ENCODE measurements at places on chromosomes 11 and 22. TPM values are rescaled to one million over a fixed set of nuclear protein-coding genes. Genes with fewer than 3 reads are reported as not detected.

DNA sequence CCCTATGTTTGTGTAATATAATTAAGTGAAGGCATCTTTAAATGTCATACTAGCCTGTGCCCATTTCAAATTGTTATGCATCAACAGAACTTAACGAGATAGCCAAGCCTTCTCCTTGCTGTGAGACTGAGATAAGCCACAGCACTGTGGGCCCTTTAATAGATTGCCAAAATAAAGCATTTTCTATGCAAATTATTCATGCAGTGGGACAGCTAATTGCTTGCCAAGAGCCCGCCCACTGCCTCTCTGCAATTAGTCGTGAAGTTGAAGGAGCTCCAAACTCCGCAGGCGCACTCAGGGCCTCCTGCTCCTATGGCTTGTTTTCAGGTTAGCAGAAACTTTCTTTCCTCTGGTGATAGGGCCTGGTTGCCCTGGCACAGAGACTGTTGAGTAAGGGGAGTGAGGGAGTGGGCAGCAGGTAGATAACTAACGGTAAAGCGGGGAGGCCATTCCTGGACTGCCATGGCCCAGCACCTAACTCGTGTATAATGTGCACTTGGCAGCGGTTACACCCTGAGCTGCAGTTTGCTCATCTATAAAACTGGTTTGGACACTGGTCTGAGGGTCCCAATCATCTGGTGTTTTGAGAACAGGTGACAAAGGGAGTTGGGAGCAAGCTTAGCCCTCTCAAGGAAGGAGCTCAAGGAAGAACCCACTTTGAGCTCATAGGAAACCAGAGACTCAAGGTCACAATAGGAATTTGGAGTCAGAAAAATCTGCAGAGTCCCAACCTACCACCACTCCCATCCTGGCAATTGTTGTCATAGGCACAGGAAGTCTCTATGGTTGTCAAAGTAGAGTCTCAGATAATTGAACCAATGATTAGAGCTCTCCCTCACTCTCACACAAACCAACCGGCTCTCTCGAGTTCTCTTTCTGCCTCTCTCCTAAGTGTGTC lies 33.9 kb upstream of the RIC3 start:
- no peak for DNase-seq

- peak; percentile 44 for DNase-seq
Observed at GRCh38 chr11:69157156-69157821, 1.6 kb downstream of the SMIM38 start.

OTOG gene
- not detected for total RNA-seq

DNA sequence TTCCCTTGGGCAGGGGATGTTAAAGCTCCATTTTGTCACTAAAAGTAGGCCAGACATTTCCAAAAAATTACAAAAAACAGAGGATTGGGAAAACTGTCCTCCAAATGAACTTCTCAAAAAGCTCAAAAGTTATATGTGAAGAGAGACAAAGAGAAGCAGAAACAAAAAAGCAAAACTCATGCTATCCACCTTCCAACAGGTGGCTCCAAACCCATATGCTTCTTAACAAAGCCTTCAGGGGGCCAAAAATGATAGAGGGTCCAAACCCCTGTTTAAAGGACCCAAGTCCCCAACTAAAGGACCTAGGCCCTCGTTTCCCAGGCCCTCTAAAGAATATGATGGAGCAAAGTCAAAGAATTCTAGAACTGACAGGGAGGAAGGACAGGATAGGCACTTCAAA lies 146.7 kb downstream of the AASDHPPT start:
- DNase-seq = no peak

RIMBP3C gene
- total RNA-seq = 0.63 TPM

- no peak for DNase-seq
Observed at GRCh38 chr11:45501392-45502225, 163.8 kb downstream of the CHST1 start.

DGCR6L gene
- 58.2 TPM for total RNA-seq

DNA sequence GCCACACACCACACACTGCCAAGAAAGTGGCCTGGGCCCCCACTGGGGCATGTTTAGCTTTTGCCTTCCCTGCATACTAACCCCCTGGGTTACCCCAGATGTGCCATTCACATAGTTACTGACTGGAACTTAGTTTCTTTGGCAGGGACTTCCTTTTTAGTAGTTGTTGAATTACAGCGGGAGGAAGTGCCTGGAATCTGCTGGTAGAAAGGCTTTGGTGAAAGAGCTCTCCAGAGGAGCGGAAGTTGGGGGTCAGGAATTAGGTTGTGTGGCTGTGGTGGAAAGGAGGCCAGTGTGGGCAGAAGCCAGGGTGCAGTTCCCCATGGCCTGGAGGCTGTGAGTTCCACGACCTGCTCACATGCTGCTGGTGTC lies 69.0 kb downstream of the MED15 start:
- DNase-seq = no peak

GRCh38 chr11:118212131-118212725 lies 12.6 kb downstream of the JAML start:
- DNase-seq = no peak

APOL5 gene
- not detected for total RNA-seq

DNA sequence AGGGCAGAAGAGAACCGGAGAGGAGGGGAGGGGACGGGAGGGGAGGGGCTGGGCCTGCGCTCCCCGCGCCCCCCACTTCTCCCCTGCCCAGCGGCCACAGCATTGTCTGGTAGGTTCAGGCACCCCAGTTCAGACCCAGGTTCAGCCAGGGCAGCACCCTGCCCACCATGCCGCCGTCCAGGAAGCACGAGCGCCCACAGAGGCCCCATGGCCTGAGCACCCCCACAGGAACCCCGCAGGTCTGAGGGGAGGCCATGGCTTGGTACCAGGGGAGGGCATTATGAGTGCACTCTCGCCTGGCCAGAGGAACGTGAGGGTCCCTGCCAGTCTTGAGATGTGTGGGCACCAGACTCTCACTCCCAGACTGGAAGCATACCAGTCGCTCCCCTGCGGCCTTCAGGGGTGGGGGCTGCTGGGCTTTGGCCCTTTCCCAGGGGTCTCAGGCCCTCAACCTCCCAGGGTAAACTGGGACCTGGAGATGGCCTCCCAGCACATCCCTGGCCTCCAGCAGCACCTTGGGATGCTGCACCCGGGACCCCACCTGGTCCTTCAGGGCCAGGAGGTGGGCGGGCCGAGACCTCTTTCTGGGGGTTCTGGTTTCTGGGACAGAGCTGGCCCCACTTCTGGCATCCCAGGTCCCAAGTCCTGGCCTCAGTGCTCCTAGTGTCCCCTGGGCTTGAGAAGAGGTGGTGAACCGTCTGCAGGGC lies 597 bp upstream of the PLXNB2 start:
- no peak for DNase-seq

- DNase-seq = peak; percentile 79
Observed at GRCh38 chr22:29914165-29914564, 31.2 kb downstream of the MTMR3 start.

- DNase-seq = peak; percentile 69
Observed at GRCh38 chr11:103434073-103434411, 324.8 kb downstream of the DYNC2H1 start.

DNA sequence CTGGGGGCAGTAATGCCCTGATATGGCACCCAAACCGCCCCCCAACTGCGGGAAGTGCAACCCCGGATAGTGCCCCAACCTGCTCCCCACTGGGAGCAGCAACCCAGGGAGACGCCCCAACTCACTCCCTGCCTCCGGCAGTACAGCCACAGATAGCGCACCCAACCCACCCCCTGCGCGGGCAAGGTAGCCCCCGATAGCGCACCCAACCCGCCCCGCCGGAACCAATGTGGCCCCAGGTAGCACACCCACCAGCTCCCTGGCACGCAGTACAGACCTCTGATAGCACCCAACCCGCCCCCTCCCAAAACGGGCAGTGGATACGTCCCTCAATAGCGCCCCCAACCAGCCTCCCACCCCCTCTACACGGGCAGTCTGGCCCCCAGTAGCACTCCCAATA lies 3.8 kb upstream of the RFPL3 start:
- DNase-seq = no peak

GRCh38 chr11:83766932-83767331 lies 480.8 kb upstream of the CCDC90B start:
- no peak for DNase-seq

DNA sequence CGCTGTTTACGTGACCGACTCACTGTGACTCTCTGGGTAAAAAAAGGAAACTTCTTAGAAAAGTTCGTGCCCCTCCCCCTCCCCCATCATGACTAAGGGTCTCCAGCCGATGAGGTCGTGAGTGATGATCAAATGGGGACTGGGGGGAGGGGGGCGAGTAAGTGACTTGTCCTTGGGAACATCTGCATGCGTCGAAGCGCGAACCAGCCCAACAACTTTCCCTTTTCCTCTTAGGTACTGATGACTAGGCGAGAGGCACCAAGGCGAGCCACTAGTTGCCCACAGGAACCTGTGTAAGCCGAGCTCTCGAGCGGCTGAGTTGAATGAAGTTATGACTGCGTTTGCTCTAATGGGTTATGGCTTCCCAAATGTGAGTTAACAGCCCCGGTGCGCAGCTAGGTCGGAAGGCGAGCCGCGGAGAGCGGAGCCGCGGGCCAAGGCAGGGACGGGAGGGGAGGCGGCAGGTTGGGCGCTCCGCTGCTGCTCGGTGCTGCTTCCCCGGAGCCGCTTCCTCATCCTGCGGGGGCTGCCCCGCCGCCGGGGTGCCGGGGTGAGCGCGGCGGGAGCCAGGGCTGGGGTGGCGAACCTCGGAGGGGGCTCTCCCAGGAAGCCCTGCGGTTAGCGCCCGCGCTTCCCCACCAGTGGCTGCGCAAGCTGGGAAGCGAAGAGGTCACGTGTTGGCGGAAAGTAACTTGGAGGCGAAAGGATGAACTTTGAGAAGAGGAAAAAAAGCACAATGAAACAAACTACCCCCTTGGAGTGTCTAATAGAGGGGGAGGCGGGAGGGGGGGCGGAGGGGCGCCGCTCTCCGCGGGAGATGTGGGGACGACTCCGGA lies 22.1 kb upstream of the BDNF start:
- peak; percentile 32 for DNase-seq

- no peak for DNase-seq
Observed at GRCh38 chr11:80054582-80055165, 613.8 kb upstream of the TENM4 start.

RFPL3 gene
- not detected for total RNA-seq
